Cardiac muscle cell (in vitro differentiated cells and primary cell): ENCODE measurements at places on chromosomes 6 and 20.
A peak's percentile ranks its signal among the peaks of the same experiment; 100 is the strongest.

DNA sequence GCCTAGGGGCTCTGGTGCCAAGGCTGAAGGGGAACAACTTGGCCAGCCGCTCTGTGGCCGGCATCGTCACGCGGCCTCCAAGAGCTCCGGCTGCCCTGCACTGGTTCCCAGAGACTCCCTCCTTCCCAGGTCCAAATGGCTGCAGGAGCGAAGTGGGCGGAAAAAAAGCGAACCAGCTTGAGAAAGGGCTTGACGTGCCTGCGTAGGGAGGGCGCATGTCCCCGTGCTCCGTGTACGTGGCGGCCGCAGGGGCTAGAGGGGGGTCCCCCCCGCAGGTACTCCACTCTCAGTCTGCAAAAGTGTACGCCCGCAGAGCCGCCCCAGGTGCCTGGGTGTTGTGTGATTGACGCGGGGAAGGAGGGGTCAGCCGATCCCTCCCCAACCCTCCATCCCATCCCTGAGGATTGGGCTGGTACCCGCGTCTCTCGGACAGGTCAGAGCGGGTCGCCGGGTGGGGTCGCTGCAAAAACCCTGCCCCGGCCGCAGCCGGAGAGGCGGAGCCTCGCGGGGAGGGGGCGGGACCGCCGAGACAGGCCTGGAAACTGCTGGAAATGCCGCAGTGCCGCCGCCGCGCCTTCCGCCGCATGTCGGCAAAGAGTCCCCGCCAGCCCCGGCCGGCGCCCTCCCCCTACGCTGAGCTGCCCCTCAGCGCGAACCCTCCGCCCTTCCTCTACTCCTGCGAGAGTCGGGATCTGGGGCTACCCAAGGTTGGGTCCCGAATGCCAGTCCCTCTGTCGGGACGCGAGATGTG is 814 bp upstream of the HSP90AB1 start:
- no peaks in the 10 kb centered on the region for H3K27me3 ChIP-seq
- peaks cover 8% of the 10 kb centered on the region for H3K4me1 ChIP-seq
- H3K4me3 ChIP-seq: peak overlapping the region; percentile 93
- peaks cover 23% of the 10 kb centered on the region for H3K36me3 ChIP-seq
- DNase-seq: peak; percentile 91

DNA sequence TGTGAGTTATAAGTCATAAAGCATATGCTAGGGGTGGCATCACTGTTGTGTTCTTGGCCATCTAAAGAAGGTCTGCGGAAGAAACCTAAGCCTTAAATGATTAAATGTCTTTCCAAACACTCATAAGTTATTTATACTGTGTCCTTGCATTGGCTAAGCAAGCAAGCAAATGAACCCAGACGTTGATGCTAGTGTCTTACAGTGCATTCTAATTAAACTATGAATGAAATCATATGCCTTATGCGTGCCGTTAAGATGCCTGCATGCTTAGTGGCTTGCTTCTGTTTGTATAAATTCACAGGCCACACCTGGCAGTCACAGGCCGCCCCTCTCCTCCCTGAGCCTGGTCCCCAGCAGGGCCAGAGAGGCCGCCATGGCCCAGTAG is 49.9 kb downstream of the RIN2 start:
- no peak for DNase-seq
- peaks cover 13% of the 10 kb centered on the region for H3K4me1 ChIP-seq
- no peak overlapping the region for H3K27ac ChIP-seq
- no peaks in the 10 kb centered on the region for H3K27me3 ChIP-seq
- no peaks in the 10 kb centered on the region for H3K36me3 ChIP-seq

DNA sequence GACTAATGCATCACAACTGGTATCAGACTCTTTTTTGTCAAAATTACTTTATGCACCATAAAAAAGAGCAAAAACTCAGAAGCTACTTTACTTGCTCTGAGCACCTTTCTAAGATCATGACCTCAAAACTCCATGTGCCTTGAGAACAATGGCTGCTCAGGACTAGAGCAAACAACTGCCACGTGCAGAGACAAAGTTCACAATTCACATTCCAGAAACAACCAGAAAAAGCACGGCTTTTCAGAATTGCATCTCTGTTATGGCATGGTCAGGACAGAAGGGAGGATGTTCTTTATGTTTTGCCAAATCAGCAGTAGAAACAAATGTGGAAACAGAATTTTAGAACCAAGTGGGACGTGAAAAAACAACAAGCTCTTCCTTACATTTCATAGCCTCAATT is 70.5 kb downstream of the CNKSR3 start:
- no peak overlapping the region for H3K4me3 ChIP-seq
- H3K4me1 ChIP-seq: no peaks in the 10 kb centered on the region
- H3K36me3 ChIP-seq: no peaks in the 10 kb centered on the region
- no peak for DNase-seq
- H3K27ac ChIP-seq: no peak overlapping the region

GRCh38 chr6:20328266-20328923 is 73.3 kb upstream of the E2F3 start:
- H3K27me3 ChIP-seq: no peaks in the 10 kb centered on the region
- peak; percentile 14 for DNase-seq
- H3K27ac ChIP-seq: no peak overlapping the region
- no peak overlapping the region for H3K4me3 ChIP-seq

DNA sequence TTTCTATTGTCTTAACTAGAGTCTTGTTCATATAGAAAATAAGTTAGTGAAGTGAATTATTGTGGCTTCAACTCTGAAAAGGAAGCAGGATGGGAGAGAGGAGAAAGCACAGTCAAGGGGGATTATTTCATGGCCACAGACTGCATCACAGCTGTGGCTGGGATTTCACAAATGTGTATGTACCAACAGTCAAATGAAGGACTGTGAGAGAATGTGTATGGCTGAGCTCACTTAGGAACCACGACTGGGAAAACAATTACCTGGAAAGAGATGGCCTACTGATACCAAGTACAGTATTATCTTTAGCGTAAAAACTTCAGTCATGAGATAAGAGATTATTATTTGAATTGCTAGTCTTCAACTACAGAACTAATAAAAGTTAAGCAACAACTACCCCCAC is 54.9 kb downstream of the SESN1 start:
- peaks cover 7% of the 10 kb centered on the region for H3K4me1 ChIP-seq
- no peak overlapping the region for H3K4me3 ChIP-seq
- peak; percentile 39 for DNase-seq
- no peaks in the 10 kb centered on the region for H3K36me3 ChIP-seq
